ENCODE measurements at places on chromosomes 4 and X.

- DNase-seq = no peak
These were observed 100.9 kb downstream of the CXXC4 start for GRCh38 chr4:104393655-104394324.

GRCh38 chrX:103628386-103629317, at the start of gene TCEAL1:
Gene TCEAL1, plus strand, starts transcription at chrX:103628975. Its CDS starts 942 bp downstream, at chrX:103629917.
- peak; percentile 8 for DNase-seq

DNA sequence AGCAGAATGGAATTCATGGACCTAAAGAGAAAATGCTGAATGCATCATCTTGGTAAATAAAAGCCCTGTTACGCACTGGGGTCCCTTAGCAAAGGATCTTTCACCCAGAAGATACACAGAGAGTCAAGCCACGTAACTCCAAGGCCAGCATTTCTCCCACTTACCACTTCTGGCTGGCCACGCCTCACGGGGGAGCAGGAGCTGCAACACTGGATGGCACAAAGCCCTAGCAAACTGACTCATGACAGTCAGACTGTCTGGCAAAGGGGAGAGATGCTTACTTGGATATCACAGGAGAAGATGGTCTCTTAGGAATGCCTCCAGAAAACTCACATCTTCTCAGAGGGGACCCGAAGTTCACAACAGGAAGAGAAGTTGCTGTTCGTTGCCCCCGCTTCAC, 51.4 kb upstream of the BCLAF3 start:
- DNase-seq = no peak

DNA sequence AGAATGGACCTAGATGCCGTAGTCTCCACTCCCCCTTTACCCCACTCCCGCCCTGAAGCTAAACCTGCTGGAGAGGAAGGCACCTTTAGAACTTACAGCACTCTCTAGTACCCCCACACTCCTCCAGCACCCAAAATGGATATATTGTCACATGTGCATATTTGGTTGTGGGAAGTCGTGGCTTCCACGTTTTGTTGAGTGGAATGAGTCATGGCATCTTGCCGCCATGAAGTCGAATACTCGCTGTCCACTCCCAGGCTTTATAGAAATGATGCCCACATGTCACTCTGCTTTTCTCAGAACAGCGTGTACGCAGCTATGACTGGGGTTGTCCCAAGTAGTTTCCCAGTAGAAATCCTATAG, 545 bp downstream of the ABCE1 start:
- peak; percentile 31 for DNase-seq

DNA sequence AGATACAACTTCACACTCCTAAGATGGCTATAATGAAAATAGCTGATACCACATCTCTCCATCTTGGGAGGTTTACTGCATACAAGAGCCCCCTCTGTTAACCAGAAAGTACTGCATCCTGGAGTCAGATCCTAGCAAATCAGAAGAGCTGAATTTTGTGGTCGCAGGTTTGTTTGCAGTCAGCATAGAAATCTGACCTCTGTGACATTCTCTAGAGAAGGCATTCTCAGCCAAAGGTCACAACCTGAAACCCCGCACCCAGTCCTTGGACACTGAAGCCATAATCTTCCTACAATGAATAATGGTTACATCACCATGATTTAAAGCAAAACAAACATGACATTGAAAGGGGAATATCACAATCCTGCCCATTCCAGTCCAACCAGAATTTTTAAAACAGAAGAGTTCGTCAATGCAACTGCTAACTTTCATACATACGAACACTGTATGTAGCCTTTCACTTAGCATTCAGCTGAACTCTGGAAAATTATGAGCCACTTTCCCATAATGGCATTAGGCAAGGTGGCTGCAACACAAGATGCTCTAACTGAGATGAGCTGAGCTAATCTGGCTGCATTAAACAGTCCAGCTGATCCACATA, 17.6 kb downstream of the HS6ST2 start:
- no peak for DNase-seq

- peak; percentile 9 for DNase-seq
These were observed 170.7 kb downstream of the SLIT2 start for GRCh38 chr4:20422398-20422797.

- DNase-seq = no peak
These were observed 157.1 kb downstream of the TRIML1 start for GRCh38 chr4:188296331-188296730.

DNA sequence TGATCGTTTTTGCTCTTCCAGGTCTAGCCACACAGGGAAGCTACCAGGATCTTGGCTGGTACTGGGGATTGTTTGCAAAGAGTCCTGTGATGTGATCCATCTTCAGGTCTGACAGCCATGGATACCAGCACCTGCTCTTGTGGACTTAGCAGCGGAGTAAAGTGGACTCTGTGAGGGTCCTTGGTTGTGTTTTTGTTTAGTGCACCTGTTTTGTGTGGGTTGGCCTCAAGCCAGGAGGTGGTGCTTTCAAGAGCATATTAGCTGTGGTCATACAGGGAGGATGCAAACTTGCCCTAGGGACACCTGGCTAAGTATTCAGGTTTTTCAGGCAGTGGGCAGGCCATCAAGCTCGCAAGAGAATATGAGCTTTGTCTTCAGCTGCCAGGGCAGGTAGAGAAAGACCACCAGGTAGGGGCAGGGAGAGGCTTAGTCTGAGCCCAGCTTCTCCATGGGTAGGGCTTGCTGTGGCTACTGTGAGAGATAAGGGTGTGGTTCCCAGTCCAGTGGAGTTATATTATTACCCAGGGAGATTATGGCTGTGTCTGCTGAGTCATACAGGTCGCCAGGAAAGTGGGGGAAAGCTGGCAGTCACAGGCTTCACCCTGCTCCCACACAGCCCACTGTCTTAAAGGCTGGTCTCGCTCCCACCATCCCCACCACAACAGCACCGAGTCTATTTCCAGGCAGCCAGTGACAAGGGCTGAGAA, 293.7 kb downstream of the PCDH18 start:
- no peak for DNase-seq

- DNase-seq = no peak
These were observed 156.1 kb downstream of the STPG2 start for GRCh38 chr4:97987019-97987648.

- no peak for DNase-seq
These were observed 10.5 kb upstream of the PAQR3 start for GRCh38 chr4:78949735-78950134.

DNA sequence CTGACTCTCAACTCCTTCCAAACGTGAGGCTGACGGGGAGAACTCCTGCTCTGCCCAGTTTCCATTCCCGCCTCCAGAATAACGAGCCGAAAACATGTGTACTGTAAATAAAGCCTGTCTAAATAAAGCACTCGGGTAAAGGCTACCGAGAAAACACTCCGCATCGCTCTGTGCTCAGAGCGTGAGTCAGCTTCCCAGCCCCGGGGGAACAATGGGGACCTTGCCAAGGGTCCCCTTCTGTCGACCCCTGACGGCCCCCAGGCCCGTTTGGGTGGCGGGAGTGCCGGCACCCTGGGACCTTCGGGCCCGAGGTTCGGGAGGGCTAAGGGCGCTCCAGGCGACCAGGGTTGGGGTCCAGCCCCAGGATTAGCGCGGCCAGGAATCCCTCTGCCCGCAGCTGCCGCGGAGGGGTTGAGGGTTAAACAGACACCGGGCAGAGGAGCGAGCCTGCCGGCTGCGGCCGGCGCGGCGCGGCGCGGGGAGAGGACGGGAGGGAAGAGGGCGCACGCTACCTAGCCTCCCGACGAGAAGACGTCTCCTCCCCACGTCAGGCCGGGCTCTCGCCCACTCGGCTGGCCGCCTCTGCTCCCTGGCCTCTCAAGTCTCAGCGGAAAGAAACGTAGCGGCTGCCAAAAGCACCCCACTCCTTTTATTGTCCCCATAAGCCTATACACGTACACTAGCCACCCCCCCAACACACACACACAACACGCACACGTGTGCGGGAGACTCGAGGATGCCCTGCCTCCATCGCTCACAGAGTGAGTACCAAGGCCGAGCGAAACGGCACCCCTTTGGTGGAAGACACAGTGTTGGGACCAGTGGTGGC, 85.5 kb downstream of the BCOR start:
- DNase-seq = no peak

DNA sequence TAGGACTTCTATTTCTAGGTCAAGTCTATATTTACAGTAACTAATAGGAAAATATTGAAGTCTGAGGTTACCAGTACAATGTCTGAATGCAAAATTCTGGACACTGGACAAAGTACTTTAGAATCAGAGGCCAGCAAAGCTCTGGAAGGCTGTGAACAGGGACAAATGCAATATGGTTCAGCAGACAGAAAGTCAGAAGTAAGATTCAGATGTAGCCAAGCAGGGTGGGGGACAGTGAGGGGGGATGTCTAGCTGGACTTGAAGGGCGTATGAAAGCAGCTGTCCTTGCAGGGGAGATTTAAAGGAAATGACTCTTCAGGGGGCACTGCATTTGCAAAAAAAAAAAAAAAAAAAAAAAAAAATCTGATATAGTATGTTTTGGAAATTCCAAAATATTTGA, 2.9 kb downstream of the SORBS2 start:
- DNase-seq = no peak

DNA sequence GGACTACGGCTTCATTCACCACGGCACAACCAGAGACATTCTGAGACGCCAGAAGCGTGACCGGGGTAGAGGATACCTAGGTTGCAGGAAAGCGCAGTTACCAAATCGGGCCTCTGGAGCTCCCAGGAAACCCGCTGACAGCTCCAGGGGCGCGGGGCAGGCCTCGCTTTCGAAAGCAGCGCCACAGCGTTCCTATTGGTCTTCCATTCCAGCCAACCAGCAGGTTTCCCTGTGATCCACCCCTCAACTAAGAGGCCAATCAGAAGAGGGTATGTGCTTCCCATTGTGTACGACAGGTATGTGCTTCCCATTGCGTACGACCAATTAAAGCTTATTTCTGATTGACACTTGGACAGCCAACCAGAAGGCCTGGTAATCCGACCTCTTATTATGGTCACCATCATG, 14.9 kb downstream of the SNX12 start:
- no peak for DNase-seq

DNA sequence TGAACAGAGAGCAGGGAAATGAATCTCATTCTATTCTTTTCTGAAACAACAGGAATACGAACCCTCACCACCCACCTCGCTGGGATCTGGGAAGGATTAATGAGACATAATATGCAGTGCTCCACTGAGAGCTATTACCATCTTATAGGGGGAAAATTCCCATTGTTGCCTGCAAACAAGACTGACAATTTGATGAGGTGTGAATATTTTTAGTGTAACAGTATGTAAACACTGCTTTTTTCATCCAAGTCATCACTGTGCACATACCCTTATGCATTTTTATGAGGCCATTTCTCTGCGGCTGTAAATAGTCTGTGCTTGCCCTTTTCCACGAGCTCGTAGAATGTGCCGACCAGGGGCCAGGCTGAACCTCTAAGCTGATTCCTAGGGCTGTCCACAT, 285.6 kb upstream of the CPEB2 start:
- no peak for DNase-seq
